ENCODE measurements at places on chromosomes 11 and 22.

DNA sequence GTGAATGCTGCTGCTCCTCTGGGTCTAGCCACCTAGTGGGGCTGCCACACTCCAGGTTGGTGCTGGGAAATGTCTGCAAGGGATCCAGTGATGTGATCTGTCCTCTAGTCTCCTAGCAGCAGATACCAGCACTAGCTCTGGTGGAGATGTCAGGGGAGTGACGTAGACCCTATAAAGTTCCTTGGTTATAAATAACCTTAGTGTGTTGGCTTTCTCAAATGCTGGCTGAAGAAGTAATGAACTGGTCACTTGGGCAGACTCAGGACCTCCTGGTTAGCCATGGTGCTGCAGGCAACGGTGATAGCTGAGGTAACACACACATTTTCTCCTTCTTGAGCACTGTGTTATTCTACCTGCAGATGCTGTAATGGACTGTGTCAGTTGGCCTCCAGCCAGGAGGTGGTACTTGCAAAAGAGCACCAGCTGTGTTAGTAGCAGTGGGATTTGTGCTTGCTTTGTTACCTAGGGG, 35.5 kb downstream of the BBOX1 start:
- no peak for DNase-seq

DNA sequence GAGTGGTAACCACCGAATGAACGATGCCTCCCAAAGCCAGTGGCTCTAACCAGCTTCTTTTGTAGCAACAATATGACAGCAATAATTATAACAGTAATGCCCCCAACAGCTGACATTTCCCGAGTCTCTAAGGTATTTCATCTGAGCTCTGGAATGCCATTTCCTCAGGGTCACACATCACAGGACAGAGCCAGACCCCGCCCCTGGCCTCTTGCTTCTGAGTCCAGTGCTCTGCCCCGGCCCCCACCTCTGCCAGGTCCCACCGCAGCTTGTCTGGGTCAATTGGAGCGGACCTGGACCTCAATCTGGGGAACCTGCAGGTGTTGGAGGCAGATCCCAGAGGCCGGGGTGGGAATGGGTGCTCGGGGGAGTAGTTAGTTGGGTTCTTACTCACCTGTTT, 63.8 kb downstream of the IGLL1 start:
- no peak for DNase-seq

DNA sequence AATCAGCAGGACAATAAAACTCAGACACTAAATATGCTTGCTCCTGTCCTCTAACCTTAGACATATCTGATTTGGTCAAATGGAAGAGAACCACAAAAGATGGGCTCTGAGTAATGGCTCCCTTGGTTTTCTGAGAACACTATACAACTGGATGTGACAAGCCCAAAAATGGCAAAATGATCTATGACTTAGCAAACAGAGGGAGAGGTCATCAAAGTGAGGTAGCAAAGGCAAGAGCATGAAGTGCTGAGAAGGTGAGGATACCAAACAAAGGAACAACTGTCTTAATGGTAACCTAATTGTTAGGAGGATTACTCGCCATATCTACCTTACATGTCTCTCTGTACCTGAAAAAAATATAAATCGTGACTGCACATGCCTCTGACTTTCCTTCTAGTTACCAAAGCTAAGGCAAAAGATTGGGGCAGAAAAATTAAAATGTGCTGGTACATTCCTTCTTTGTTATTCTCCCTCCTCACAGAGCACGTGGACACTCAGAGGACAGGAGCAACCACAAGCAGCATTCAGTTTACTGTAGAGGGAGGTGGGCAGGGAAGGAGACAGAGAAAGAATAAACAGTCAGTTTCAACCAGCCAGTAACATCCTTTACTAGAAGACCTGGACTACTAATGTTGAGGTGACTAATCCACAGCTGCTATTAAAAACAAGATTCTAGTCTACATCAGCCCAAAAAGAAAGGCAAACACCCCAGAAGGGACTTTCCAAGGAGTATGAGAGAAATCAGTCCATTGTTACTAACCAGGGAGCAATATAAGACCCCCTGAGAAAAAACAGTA, 88.8 kb downstream of the AMBRA1 start:
- DNase-seq: peak; percentile 71

DNA sequence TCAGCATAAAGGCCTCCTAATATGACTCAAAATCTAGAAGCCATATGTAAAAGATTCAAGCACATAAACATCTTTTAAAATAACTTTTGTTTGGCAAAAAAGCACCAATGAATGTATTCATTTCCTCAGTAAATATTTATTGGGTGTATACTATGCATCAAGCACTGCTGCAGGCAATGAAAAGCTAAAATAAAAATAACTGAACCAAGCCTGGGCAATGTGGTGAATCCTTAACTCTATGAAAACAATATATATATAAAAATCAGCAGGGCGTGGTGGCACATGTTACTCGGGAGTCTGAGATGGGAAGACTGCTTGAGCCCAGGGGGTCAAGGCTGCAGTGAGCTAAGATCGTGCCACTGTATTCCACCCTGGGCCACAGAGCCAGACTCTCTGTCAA, 27.8 kb downstream of the PIK3C2A start:
- DNase-seq: no peak

DNA sequence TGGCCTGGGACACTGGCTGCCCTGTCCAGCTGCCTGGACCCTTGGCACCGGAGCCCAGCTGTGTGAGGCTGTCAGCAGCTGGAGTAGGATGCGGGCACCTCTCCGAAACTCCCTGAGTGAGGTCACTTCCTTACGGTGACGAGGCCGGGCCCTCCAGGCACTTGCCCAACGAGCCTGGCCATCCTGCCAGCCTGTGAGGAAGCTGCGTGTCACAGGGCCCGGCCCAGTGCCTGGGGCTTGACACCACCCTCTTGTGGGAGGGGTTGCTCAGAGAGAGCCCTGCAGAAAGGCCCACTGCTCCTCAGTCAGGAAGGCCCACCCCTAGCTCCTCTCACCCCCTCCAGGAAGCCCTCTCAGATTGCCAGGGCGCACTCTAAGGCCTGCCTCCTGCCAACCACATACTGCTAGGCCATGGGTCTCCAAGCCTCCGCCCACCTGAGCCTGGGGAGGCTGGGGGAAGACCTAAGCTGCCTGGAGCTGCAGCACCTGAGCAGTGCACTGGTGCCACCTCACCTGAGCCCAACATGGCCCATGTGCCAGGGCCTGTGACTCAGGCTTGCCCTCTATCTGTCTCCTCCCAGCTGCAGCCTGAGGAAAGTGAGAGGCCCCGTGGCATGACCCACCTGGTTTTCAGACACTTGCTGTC, 4.3 kb upstream of the PHLDA2 start:
- DNase-seq: peak; percentile 47

DNA sequence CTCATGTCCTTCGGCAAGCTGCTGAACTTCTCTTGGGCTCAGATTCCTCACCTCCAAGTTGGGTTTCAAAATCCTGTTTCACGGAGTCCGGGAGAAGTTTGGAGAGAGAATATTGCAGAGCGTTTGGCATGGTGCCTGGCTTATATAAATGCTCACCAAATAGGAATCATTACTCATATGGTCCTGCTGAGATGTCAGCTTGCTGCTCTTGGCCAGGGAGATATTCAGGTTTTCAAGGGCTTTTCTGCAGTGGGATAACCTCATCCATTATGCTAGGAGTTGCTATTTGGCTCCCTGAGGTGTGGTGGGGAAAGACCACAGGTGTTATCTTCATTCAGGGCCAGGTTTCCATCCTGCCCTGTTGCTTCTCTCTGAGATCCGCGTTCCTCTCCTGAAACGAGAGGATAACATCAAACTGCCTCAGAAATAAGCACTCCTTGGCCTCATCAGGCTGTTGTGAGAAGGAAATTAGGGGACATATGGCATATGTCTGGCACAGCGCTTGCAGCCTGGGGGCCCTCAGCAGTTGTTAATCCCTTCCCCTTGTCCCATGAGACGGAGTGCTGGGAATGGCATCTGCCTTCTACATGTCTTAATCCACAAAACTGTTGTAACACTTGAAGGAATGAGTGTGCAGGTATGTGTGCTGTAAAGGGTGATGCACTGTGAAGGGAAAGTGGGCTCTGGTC, 29.9 kb upstream of the ACER3 start:
- peak; percentile 90 for DNase-seq

DNA sequence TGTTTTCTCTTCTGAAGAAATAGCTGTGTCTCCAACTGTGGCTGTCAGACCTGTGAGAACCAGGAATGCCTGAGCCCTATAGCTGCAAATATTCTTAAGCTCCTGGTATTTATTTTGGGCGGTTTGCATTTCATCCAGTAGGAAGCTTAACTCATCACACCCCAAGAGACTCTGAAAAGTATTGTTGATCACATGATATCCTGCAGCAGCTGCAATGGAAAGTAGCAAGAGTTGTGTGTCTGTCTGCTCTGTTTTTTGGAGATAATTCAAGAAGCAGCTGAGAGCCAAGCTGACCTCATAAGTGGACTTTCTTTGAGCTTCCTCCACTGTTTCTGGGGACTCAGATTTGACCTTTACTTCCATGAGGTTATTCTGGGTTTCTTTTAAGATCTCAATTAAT, 36.4 kb upstream of the MRPL17 start:
- peak; percentile 49 for DNase-seq

GRCh38 chr22:37379085-37379484, 48.2 kb downstream of the ELFN2 start:
- DNase-seq: no peak

GRCh38 chr11:101870510-101870909, 44.3 kb upstream of the CEP126 start:
- DNase-seq: peak; percentile 59

- peak; percentile 61 for DNase-seq
Measured at GRCh38 chr11:31870609-31871309, 59.6 kb upstream of the PAX6 start.

DNA sequence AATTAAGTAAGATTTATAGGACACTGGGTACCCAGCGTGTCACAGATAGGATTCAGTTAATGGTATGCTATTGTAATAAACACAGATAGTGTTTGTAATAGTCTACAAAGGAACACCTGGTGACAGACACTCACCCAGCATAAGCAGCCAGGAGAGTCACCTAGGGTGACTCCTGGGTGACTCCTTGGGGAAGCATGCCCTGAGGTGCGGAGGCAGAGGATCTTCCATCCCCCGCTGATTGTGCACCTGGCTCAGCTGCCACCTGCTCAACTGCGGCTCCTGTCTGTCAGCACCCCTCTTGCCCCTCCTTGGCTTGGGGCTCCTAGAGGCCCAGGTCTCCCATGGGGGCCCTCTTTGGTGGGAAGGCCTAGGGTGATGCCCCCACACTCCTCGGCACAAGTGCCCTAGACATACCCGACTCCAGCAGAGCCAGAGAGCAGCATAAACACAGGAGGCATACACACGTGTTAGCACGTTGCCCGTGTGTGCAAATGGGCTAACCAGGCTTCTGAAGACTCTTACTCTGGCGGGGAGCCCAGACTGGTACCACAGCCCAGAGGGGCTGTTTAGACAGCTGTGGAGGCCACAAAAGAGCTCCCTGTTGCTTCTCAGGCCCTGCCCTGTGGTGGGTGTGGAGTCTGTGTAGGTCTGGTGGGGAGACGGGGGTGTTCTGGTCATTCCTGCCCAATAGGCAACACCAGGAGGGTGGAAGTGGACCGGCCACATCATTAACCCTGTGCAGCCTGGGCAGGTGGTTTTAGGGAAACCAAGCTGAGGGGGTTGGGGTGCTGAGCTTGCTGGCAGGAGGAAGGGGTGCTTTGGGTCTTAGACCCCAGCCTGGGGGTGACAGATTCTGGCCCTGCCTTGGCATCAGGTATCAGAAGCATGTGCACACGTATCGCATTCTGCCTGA, 3.0 kb downstream of the INPPL1 start:
- DNase-seq: peak; percentile 67

GRCh38 chr22:30575859-30576258, 1.4 kb upstream of the GAL3ST1 start:
- DNase-seq: no peak

GRCh38 chr22:36823186-36823839, 6.5 kb upstream of the PVALB start:
- peak; percentile 23 for DNase-seq

GRCh38 chr11:107856180-107856980, 2.2 kb downstream of the SLC35F2 start:
- no peak for DNase-seq

GRCh38 chr11:95088946-95089619, 563 bp upstream of the ENDOD1 start:
- DNase-seq: no peak

- DNase-seq: no peak
Measured at GRCh38 chr11:120717042-120717441, 205.5 kb downstream of the GRIK4 start.

GRCh38 chr11:12540075-12540680, 134.0 kb upstream of the TEAD1 start:
- peak; percentile 59 for DNase-seq

GRCh38 chr11:18304745-18305144, 17.2 kb downstream of the HPS5 start:
- no peak for DNase-seq

Measured in choroid plexus epithelial cell (primary cell).